ENCODE measurements at places on chromosomes 7 and 10.

GRCh38 chr7:69781412-69781846 lies 183.2 kb downstream of the AUTS2 start:
- DNase-seq = no peak

DNA sequence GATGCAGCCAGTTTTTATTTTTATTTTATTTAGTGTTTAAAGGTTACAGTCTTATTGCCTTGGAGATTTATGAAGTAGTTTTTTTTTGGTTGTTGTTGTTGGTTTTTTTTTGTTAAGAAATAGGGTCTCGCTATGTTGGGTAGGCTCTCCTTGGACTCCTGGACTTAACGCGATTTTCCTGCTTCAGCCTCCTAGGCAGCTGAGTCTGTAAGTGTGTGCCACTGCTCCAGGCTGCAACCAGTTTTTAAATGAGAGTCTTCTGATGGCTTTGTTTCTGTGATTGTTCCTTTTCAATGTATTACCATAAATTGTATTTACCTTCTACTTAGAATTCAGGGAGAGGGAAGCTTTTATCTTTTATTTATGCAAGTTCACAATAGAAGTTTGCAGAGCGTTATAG lies 62.8 kb downstream of the BICC1 start:
- DNase-seq = no peak

GRCh38 chr10:1255118-1255517 lies 198.9 kb downstream of the WDR37 start:
- no peak for DNase-seq

DNA sequence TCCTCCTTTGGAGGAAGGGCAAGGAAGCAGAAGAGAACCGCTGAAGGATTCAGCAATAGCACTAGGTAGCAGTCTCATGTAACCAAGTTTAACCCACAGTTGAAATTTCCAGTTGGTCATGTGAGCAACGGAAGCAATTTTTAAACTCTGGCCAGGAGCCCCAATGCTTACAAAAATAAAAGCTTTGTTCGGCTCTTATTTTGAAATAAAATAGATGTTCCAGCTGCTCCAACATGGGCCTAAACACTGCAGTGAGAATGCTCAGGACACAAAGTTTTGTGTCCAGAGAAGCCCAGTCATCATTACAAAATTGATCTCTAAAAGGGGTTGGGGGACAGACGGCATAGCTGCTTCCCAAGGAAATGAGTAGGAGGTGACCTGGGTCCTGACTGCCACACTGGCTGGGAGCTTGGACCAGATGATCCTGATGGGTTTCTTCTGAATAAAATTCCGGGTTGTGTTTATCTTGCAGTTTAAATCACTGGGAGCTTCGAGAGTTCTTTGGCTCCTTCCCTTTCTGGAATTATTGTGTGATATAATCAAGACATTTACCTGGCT lies 452 bp upstream of the TMEM140 start:
- no peak for DNase-seq

GRCh38 chr7:120825152-120825551 lies 32.8 kb downstream of the TSPAN12 start:
- no peak for DNase-seq

GRCh38 chr10:122422266-122422989 lies 32.0 kb upstream of the ARMS2 start:
- no peak for DNase-seq

DNA sequence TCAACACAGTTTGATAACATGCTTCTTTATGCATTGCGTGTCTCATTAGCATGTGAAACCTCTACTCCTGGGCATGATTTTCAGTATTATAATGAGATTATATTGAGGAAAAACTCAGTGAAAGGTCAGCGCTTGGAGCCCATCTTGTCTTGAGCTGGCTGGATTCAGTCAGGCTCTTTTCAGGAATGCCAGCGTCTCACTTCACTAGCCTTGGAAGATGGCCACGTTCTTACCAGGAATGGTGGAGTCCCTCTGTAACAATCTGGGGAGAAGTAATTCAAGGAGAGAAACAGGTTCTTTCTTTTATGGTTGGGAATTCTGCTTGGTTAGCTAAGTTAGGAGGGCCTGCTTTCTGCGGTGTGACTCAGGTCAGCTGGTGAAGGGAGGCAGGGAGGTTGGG lies 241.0 kb downstream of the GALNT17 start:
- no peak for DNase-seq

Data from D341Med (cell line).